ENCODE measurements at places on chromosomes 1 and 21.

GRCh38 chr1:221712198-221712684 is 29.6 kb downstream of the DUSP10 start:
- peak; percentile 30 for DNase-seq

- no peak for DNase-seq
Measured at GRCh38 chr21:34836103-34836932, 167.5 kb downstream of the CLIC6 start.

GRCh38 chr21:45228171-45228641 is 59.5 kb downstream of the POFUT2 start:
- peak; percentile 52 for DNase-seq

DNA sequence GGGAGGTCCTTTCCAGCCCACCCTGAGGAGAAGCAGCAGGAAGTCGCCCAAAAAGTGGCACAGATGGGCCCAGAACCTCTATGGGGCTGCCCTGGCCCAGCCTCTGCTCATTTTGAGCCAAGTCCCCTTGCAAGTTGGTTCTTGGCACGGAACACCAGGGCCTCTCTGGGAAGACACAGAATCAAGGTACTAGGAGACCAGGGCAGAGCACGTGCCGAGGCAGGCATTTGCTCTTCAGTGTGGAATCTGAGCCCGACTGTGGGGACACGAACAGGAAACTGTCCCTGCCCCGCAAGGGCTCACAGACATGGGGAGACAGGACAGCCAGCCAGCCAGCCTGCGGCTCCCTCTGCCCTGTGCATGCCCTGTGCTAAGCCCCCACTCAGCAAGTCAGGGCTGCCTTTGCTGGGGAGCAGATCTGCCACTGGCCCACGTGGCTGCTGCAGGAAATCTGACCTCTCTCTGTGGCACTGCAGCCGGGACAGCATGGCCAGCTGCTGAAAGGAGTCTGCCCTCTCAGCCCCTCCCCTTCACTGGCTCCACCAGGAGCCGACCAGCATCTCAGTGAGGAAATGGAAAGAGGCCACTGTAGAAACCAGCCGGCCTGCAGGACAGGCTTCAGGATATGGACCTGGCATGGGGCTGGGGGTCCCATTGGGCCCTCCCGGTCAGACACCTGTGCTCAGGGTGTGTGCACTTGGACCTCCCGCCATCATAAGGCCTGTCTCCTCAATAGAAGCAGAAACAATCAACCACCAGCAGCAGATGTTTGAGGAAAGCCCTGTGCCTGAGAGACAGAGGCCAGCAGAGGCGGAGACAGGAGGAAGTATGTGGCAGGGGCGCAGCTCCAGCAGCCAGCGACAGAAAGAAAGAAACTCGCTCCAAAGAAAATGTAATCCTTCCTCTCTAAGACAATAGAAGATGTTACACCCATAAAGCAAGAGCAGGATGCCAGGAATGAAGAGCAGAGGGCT is 3.7 kb downstream of the ARHGEF16 start:
- DNase-seq: no peak

DNA sequence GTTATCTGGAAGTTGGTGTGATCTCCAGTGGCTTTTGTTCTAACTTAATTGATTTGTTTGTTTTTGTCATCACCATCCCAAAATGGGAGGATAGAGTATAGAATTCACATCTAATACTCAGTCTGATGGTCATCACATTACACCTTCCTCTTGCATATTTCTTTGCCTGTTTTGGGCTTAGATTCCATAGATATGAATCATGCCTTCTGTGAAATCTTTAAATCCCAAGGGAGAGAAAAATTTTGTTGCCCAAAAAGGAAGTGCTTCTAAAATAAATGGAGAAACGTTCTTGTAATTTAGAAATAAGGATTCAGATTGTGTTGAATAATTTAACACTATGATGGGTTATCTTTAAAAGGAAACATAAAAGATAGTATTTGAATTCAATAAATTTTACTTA is 446.0 kb upstream of the LRRC7 start:
- no peak for DNase-seq

GRCh38 chr1:201603613-201604232 is 64.8 kb downstream of the NAV1 start:
- no peak for DNase-seq

- no peak for DNase-seq
Measured at GRCh38 chr1:27372022-27372807, 2.4 kb downstream of the FCN3 start.

GRCh38 chr21:33883118-33883517 is 32.5 kb downstream of the ATP5PO start:
- DNase-seq: no peak

GRCh38 chr1:52455686-52456085 is 51.3 kb downstream of the PRPF38A start:
- DNase-seq: no peak

DNA sequence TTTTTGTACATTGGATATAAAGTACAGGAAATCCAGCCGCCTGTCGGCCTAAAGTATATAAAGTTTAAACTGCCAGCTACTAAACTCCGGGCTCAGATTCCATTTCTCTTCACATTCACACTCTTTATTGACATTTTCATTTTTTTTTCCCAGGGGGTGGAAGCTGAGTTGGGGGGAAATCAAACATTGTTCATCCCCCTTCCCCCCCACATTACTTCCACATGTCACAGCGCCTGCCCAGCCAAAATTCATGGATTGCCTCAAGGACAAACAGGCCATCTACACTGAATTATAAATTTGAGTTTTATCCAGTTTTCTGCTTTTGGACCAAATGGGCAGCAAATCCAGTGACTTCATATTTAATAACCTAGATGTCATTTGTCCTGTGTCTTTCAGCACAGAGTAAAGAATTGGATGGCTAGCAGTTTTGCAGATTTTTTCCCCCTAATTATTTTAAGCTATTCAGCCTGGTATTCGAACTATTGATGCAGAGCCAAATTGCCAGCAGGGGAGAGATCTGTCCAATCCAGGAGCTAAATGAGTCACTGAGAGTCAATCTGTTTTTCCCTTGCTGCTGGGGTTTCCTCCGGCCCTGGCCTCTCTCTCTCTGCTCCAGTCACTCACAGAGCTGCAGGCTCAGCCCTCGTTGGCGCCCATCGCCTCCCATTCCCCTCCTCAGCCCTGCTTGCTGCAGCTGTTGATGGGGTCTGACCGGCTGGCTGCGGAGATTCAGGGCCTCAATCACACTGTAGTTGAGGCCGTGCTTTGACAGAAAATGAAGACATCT is 98.0 kb downstream of the LMO4 start:
- no peak for DNase-seq

GRCh38 chr1:18955131-18955440 is 1.4 kb downstream of the IFFO2 start:
- DNase-seq: no peak

- no peak for DNase-seq
Measured at GRCh38 chr1:111672331-111672730, 52.7 kb downstream of the RAP1A start.

DNA sequence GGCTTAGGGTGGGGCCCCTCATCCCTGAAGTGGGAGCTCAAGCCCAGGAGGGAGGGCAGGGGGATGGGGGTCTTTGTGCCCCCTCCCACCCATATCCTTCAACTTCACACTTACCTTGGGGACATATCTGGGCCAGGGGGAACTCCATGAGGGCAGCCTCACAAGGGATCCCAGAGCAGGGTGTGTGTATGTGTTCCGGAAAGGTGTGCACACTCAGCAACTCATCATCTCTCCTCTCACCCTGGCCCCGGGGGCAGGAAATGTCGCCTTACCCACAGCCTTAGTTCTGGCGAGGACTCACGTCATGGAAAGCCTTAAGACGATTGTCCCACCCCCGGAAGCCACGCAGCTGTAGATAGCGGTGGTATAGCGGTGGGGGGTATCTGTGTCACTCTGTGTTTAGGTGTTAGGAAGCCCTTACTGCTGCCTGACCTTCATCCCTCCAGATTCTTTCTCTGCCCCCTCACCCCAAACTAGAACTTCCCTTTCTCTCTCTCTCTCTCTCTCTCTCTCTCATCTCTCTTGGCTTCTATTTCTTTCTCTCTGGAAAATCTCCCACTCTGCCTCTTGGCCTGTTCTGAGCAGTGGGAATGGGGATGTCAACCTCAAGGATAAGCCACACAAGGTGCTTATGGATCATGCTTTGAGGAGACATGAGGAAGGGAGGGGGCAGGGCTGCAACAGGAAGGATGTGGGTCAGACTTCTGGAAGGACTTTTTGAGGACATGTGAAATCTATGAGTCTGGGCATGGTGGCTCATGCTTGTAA is at the start of gene SH2D2A:
TSS of gene SH2D2A (minus strand) at position 288 of the 768 bp plus-strand sequence. CDS start at position 148, 140 bp downstream.
- peak; percentile 92 for DNase-seq

DNA sequence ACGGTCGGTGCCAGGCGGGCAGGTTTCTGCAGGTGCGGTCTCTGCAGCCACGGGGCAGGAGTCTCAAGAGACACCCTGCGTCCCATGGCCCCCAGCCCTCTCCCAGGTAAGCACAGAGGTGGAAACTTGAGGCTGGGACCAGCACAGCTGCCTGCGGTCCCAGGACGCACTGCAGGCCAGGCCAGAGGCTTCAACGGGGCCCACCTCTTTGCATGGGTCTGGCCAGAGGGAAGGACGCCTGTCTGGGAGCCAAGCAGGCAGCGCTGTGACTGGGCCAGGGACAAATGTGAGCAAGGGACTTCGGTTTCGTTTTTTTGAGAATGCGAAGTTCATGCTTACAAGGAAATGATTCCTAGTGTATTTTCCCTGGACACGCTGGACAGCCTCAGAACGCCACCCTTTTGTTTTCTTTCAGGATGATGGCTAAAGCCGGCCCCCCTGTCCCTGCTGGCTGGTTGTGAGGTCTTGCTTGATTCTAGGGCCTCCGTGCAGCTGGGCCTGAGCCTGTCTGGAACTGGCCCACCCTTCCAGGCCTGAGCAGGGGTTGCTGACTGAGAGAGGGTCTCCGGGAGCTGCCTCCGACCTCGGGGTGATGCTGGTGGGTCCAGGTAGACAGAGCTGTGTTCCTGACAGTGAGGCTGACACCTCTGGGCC is 38.3 kb downstream of the MORN1 start:
- DNase-seq: no peak

DNA sequence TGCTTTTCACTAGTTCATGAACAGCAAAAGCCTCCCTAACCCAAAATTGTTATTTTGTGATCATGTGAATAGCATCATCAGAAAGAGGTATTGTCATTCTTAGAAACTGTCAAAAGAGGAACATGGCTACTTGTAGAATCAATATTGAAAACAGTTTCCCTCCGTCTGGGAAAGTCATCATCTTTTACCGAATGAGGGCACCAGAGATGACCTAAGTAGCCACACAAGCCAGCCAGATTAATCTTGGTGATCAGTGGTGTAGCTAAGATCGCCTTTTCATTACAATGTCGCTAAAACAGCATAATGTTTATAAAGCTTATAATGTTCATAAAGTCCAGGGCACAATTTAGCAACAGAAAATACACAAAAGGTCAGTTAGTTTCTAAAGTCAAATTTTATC is 136.1 kb downstream of the SIPA1L2 start:
- DNase-seq: no peak

GRCh38 chr1:92038695-92039346 is 9.0 kb downstream of the EPHX4 start:
- DNase-seq: no peak

- DNase-seq: no peak
Measured at GRCh38 chr1:236108027-236108648, 34.2 kb upstream of the GPR137B start.

- no peak for DNase-seq
Measured at GRCh38 chr1:29687601-29688244, 451.4 kb downstream of the PTPRU start.

DNA sequence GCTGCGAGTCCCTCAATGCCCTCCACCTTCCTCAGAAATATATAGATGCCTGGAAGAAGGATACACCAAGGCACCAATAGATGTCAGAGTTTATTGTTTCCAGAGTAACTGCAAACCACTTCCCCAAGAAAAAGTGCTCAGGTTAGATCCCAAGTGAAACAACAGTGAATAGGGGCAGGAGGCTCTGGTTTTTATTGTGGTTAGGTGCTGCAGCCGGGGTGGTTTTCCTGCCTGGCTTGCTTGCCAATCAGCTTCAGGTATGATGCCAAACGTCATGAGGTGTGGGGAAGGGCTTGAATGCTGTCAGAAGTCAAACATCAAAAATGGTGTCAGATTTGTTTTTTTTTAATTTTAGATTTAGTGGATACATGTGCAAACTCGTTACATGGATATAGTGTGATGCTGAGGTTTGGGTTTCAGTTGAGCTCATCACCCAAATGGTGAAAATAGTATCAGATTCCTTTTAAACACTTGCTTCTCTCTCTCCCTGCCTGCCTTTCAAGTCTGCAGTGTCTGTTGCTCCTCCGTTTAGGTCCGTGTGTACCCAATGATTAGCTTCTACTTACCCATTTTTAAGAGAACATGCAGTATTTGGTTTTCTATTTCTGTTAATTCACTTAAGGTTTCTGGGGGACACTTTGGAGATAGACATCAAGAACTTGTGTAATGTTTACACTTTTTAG is 1317.0 kb downstream of the MRPL39 start:
- peak; percentile 2 for DNase-seq

DNA sequence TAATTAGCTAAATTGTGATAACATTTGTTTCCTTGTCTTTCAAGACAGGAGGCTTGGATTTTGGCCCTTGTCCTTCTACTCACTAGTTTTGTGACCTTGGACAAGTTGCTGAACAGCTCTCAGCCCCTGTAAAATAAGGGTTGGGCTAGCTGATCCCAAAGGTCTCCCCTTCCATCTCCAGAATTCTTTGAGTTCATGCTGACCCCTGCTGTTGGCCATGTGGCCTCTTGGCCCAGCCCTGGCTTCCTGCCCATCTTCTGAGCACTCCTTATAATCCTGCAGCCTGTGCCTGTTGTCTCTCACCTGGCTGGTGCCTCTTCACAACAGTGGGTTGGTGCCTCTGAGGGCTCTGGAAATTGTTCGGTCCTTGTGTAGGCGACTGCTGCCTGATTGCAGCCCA is 10.1 kb downstream of the PTGFRN start:
- no peak for DNase-seq

GRCh38 chr1:6928106-6928885 is 143.0 kb downstream of the CAMTA1 start:
- no peak for DNase-seq

DNA sequence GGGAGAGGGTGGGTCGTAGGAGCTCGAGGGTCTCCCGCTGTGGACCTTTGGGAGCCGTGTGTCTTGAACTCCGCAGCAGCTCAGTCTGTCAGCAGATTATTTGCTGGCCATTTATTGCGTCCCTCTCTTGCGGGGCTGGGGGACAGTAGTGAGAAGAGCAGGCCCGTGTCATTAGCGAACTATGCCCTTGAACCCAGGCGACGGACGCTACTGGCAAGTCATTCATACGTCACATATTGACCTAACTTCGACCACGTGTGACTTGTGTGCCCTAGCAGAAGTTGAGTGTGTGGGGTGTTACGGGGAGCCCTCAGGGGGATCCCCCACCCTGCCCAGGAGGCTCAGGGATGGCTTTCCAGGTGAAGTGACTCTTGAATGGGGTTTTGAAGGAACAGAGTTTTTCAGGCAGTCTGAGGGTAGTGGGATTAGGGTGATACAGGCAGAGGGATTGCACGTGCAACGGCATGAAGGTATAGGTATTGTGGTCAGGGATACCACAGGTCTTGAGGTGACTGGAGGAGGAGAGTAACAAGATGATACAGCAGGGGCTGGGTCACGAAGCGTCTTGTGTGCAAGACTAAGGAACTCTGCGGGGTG is 13.0 kb downstream of the RCC1 start:
- DNase-seq: no peak

- peak; percentile 45 for DNase-seq
Measured at GRCh38 chr21:31731056-31731856, 662 bp downstream of the SCAF4 start.

DNA sequence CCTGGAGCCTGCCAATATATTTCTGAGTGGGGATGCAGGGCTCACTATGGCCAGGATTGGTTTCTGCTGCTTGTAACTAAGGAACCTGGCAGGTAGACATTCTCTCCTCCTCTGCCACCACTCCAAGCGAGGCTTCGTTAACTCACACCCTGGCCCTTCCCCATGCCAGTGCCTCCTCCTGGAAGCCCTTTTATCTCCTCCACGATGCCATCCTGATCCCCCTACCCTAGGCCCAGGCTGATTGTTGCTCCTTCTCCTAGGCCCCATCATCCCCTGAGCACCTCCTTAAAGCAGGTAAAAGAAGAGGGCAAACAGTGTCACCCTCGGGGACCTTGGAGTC is 118.5 kb downstream of the DMRTB1 start:
- DNase-seq: no peak

Data from T-helper 1 cell (primary cell).